NCI-H1092 treated with DMSO at 0.1 percent for 48 hours (cell line): ENCODE measurements at places on chromosomes 12 and 14.
A peak's percentile ranks its signal among the peaks of the same experiment; 100 is the strongest.

DNA sequence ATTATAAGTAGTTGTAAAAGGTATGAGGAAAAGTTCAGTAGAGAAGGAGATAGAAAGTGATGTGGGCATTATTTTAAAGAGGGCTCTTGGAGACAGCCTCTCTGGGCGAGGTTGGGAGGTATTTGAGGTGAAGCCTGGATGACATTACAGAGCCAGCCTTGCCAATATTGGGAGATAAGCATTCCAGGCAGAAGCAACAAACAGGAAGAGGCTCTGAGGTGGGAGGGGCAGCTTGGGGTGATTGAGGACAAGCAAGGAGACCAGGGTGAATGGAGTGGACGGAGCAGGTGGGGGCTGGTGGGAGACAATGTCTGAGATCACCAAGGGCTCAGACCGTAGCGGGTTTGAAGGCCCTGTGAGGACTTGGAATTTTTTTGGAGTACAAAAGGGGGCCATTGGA is 87.3 kb downstream of the DYRK2 start:
- no peak for DNase-seq

DNA sequence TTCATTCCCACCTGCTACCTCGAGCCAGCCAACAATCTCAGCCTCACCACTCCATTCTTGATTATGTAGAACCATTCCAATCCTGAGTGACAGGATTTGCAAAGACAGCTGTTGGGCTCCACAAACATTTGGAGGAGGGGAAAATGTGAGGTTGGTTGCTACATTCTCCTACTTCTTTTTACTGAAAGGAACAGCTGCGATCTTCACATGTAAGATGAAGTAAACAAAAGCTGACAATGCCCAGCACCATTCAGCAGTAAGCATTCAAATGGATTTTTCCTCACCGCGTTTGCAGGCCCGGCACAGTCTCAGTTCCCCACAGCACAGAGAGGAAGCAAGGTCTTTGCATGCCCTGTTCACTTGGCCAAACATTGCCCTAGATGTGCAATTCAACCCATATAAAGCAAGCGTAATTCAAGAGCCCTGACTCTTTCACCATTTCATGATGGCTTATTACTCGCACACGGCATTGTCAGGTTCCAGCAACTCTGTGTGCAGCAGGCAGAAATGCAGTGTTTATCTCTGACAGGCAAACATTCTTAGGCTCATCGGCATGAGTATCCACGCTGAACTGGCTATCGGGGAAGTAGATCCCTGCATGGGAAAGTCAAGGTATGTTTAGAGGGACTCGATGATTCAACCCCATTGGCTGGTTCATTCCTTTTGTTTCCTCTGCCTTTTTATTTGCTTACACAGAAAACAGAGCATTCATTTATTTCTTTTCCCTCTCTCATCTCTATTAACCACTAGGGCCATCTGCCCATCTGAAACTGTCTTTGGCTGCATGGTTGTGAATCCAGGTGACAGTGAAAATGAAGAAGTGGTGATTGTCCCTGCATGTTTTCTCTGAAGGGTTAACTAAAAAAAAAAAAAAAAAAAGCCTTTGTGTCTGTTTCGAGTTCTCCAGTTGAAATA is 236.1 kb upstream of the PLEKHG7 start:
- DNase-seq = peak; percentile 63

- DNase-seq = no peak
Measured at GRCh38 chr12:93645702-93646101, 31.5 kb upstream of the CRADD start.

GRCh38 chr12:111353603-111354295 is 15.1 kb downstream of the PHETA1 start:
- no peak for DNase-seq

DNA sequence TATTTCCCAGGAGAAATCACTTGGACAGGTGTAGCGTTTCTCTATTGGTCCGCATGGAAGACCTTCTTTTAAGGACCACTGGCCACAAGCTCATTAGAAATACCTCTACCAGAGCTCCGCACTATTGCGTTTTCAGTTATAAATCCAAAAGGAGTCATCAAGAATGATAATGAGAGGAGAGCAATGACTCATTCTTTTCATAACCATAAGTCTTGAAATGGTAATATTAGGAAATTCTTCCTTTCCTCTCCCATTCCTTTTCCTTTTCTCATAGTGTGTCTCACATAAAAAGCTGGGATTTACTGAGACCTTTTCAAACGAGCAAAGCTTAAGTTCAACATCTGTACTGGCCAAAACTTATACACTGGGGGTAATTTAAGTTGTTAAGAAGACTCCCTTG is 215.7 kb downstream of the CPNE8 start:
- DNase-seq = no peak

DNA sequence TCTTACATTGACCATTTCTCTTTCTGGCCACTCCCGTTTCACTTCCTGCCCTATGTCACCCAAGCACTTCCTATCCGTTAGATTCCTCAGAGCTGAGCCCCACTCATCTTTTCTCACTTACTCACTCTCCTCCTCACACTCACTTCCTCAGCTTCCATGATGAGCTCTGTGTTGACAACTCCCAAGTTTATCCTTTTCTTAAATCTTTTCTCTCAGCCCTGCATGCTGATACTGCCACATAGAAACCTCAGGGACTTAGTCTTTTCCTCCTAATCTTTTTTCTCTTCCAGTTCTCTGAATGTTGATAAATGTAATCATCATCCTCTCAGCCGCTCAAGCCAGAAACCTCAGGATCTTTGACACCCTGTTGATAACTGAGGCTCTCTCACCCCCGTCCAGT is 99.6 kb downstream of the ANO6 start:
- no peak for DNase-seq

DNA sequence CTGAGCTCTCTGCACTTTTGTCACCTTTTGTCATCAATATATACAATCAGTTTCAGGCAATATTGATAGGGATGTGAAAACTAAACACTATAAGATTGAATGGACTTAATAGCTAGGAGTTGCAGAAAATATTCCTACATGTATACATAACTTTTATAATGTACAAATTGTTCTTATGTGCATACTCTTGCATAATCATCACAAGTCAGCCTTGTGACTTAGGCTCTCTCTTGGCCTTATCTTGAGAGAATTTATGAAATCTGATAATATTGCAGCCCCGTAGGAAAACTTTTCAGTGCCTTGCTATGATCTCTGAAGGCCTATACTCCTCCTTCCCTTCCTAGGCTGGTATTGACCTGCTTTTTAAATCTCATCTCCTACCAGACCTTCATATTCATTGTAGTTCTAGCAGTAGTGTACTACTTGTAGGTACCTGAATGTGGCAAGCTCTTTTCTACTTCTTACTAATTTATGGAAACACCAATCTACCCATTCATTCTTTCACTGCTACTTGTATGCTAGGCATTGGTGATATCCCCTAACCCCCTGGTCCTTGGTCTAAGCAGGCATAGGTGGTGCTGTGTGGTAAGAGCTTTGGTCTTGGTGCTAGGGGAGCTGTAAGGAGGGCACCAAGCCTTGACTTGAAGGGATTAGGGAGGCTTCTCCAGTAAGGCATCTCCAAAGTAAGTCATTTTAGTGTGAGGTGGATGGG is 100.0 kb downstream of the PRKCH start:
- no peak for DNase-seq
